ENCODE measurements at places on chromosomes 6 and 20.

- no peak for DNase-seq
Measured at GRCh38 chr6:16318538-16318937, 80.2 kb downstream of the GMPR start.

GRCh38 chr20:21266191-21266536 lies 37.0 kb upstream of the XRN2 start:
- no peak for DNase-seq

DNA sequence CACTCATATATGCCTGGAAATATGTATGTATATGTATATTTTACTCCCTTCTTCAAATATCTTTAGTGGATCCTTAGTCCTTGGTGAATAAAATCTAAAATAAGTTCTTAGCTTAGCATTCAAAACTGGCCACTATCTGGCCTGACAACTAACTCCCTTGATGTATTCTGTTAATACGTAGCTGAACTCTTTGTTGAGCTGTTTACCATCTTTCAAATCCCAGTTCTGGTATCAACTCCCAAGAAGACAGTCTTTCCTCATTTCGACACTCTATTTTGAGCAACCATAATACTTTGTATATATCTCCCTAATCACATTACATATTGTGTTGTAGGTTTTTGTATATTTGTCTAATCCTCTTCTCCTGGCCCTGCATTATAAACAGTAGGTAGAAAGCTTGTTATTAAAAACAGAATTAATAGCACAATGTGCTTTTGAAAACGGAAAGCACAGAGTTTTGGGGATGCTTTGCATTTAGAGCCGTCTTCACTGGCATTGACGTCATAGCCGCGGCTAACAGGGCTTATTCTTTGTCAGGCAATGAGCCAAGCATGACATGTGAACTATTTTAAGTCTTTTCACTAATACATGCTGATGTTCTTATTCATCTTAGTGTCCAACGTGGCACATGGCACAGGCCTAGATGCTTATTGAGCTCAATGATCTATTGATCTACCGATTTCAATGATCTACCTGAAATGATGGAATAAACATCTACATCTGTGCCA lies 47.2 kb upstream of the CCN2 start:
- no peak for DNase-seq

DNA sequence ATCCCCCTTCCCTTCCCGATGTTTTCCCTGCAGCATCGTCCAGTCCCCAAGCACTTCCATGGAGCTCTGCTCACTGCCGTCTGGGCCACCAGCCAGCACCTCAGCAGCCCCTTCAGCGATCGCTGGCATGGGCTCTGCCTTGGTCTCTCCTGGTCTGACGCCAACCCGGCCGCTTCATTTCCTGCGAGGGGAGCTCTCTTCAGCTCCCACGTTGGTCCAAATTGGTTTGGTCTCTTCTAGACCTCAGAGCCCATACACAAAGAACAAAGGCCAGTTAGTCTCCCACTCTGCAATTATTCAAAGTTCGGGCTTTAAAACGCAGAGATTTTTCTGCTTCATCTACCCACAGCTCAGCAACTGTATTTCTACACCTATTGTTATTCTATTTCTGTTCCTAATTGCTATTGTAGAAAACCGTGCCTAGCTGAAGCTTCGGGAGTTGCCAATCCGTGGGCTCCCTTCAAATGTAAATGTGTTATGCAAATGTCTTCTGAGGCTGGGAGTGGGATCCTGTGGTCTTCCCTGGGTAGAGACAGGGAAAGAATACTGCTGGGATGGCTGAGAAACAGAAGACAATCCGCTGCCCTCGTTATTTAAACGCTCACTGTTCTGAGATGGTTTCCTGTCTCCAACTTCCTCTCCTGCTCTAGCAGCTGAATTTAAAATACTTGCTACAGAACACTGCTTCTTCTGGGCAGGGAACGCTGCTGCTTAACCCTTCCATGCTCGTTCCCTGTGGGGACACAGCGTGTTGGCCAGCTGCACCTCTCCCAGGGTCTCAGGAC lies 154.2 kb upstream of the QKI start:
- peak; percentile 26 for DNase-seq

DNA sequence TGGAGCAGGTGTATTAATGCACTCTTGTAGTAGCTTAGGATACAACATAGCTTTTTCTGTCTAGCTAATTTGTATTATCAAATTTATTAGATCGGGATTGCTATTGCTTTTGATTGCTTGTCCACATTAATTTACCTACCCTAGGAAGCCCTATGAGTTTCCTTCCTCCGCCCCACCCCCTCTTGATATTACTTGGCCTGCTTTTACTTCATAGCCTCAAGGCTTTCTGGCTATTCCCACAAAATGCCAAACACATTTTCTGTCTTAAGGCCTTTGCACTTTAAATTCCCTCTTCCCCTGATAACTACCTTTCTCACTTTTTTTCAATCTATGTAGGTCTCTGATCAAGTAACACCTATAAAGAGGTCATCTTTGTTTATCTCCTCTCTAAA lies 99.1 kb upstream of the PRSS16 start:
- no peak for DNase-seq

- DNase-seq: no peak
Measured at GRCh38 chr20:24007073-24007595, 18.6 kb upstream of the GGTLC1 start.

GRCh38 chr20:4811661-4812181 lies 90.0 kb downstream of the PRND start:
- DNase-seq: no peak

- DNase-seq: no peak
Measured at GRCh38 chr6:39227476-39227875, 1.8 kb downstream of the KCNK5 start.

- no peak for DNase-seq
Measured at GRCh38 chr6:98976674-98977385, 29.1 kb upstream of the FBXL4 start.

- DNase-seq: no peak
Measured at GRCh38 chr6:134223796-134224420, 94.0 kb downstream of the SGK1 start.

GRCh38 chr6:31041372-31041974 lies 31.2 kb downstream of the MUC22 start:
- DNase-seq: no peak

DNA sequence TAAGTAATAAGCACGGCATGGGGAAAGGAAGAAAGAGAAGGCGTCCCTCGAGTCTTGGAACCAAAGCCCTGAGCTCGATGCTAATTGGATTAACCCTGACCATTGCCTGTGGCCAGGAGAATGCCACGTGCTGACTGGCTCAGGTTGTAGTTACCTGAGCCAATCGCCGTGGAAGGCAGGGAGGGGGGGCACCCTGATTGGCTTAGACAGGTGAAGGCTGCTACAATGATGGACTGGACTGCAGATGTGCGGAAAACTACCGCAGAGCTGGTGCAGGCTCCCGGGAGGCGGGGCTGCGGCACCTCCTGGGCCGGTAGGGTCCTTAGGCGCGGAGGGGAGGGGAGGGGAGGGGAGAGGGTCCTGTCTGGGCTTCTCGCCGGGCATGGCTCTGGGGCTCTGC lies 121.3 kb downstream of the TFAP2C start:
- no peak for DNase-seq

DNA sequence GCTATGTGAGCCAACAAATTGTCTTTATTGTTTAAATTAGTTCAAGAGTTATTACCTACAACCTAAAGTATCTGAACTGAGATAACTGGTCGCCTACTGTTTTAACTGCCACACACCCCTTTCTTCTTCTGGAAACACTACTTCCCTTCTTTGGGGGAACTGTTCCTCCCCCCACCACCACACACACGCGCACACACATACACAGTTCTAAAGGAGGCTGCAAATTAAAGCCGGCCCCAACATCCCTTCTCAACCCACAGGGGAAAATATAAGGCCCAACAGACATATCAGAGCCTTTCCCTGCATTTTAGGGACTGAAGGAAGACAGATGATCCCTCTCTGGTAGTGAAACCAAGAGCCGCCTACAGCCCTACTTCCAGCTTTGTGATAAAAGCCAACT lies 348.0 kb upstream of the JARID2 start:
- DNase-seq: no peak

- no peak for DNase-seq
Measured at GRCh38 chr6:98308564-98308963, 525.8 kb upstream of the POU3F2 start.

GRCh38 chr6:37491171-37491829 lies 8.4 kb downstream of the CCDC167 start:
- DNase-seq: no peak

GRCh38 chr6:3797231-3798054 lies 45.9 kb upstream of the PXDC1 start:
- DNase-seq: no peak

GRCh38 chr6:70957284-70957617 lies 391 bp upstream of the B3GAT2 start:
- DNase-seq: no peak

GRCh38 chr6:39072830-39073229 lies 24.2 kb downstream of the GLP1R start:
- DNase-seq: no peak

DNA sequence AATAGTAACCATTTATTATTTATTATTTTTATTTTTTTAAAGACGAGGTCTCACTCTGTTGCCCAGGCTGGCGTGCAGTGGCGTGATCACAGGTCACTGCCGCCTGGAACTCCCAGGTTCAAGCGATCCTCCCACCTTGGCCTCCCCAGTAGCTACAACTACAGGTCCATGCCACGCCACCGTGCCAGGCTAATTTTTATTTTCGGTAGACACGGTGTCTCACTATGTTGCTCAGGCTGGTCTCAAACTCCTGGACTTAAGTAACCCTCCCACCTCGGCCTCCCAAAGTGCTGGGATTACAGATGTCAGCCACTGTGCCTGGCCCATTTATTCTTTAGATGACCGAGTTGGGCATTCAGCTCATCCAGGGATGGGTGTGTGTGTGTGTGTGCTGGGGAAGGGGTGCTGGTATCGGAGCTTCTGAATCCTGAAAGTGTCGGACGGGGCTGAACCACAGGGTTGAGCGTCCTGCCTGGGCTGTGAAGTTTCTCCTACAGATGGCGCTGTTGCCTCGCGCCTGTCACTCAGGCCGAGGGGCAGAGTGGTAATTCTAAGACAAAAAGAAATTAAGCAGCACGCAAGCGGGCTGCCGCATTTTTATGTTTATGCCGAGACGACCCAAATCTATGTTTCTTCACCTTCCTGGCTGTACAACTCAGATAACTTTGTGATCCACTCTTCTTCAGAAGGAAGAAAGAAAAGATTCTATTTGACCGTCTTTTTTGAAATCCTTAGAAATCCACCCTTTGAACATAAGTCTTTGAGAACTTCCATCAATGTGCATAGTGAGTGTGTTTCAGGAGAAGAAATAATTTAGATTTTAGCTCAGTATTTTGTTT lies 252.8 kb downstream of the CDH26 start:
- peak; percentile 25 for DNase-seq

DNA sequence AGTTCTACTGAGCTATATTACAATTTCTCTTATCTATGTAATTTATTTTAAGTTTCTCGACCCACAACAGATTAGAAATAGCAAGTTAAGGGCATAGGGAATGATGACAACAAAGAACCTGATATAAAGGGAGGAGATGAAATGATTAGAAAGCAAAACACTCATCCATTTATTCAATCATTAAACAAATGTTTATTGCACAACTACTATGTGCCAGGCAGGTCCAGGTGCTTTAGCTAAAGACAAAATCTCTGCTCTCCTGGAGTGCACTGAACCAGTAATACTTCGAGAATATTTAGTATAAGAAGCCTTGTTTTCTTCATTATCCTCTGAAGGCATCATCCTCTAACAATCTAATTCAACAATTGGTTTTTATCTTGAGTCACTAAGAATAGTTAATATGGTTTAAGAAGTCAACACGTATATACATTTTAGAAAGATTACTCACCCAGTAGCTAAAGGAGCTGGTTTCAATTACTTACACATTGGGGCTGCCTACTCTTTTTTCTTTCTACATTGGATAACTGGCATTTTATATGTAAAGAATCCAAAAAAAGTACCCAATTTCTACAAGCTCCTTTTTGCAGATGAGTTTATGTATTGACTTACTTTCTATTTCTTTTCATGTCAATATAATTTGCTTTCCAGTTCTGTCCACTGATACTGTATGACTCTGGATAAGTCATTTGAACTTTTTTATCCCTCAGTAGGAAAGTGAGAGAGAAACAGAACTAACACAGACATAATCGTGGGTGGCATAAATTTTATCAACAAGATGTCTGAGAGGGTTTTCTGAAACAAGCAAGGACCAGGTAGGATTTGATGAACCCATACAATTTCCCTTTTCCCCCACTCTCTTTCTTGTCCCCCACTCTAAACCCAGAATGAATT lies 312.6 kb downstream of the CLIC5 start:
- no peak for DNase-seq

DNA sequence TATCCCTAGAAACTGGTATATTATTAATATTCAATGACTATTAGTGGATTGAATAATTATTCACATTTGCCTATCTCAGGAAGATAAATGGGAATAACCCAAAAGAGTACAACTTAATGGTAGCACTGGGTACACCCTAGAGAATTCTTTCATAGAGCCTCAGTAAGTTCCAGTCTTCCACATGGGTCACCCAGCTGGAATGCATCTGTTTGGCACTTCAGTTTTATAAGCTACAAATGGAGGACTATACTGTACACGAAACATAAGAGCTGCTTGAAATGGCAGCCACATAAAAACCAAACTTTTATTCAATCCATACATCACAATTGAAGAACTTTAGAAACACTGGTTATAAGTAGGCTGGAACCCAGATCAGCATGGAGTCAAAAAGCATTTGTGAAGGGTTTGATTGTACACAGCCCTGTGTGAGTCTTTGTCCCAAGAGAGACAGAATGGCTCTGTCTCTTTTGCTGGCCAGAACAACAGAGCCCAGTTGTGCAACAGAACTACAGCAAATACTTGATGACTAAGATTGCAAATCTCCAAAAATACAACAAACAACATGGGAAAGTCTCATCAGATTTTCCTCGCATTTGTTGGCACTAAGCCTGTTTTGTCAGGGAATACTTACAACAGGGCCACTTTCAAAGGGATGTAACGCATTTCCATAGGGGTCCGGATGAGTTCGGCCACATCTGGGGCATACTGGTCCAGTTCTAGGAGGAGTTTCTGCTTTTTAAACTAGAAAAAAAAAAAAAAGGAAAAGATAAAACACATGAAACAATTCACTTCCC lies 39.5 kb downstream of the PIGU start:
- no peak for DNase-seq

DNA sequence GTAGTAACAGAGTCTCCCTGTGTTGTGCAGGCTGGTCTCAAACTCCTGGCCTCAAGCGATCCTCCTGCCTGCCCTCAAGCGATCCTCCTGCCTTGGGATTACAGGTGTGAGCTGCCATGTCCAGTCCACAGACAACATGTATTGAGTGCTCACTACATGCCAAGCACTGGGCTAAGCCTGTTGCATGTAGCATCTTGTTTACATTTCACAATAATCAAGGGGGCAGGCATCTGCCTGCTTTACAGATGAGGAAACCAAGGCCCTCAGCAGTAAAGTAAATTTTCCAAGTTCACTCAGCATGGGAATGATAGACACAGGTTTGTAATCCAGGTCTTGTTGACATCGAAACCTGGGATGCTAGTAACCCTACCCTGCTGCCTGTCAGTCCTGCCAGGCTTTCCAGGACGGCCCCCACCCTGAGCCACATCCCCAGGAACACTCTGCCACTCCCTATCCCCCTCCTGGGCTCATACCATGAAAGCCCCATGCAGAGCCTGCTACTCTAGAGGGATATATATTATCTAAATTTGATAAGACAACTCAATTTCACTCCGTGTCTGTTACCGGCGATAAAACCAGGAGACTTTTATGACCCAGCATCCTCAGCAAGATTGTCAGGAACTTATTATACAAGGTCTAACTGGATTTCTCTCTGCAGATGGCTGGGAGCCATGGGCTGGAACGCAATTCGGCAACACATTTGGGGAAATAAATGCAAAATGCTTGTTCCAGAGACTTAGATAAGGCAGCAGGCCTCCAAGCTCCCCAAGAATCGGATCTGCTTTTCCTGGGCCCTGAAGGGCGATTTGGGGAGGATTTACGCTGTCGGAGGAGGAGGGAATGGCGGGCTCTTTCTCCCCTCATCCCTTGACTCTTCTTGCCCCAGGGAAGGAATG lies 30.4 kb downstream of the CD40 start:
- no peak for DNase-seq

All from left renal cortex interstitium (tissue), 4 donors.